Stimulated activated CD8-positive, alpha-beta memory T cell treated with anti-CD3 and anti-CD28 coated beads, Interleukin-12 subunit alpha, Interleukin-12 subunit beta, amount 100 ng/mL, for 4 hours (primary cell): ENCODE measurements at places on chromosomes 16 and 17.

GRCh38 chr17:69552986-69553667 is 138.6 kb downstream of the MAP2K6 start:
- DNase-seq: no peak

- no peak for DNase-seq
Observed at GRCh38 chr17:10186771-10187410, 11.5 kb downstream of the GAS7 start.

DNA sequence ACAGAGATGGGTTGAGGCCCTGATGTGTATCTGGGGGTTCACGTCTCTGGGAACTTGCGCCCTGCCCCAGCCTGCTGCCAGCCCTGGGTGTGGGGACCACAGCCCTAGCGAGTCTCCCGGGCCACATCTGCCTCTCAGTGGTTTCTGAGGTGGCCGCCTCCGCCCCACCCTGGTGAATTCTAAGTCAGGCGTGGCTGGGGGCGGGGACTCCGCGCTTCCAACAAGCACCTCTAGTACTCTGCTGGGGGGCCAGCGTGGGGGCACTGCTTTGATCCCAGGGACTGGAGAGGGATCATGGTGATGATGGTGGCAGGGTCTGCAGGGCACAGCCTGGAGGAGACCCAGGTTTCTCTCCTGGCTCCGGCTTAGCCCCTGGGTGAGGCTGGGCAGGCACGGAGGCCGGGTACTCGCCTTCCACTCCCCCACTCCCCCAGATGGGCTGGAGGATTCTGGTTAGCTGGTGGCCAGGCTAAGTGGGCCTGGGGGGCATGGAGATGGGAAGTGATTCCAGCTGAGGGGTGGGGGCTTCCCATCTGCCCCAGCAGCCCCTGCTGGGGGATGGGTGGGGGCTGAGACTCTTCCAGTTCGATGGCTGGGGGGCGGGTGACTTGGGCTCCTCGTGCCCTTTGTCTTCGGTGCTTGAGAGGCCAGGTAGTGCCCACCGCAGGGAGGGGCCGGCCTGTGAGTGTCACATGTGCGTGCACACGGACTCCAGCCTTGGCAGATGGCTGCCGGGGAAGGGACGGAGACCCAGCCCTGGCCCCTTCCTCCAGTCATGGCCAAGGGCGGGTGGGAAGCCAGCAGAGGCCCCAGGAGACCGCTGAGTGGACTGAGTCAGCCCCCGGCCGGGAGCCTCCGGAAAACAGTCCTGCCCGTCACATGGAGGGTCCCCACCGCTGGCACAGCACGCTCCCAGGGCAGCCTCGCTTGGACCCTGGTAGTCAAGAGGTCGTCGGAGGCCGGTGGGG is 3.9 kb downstream of the GLIS2 start:
- peak; percentile 54 for DNase-seq

DNA sequence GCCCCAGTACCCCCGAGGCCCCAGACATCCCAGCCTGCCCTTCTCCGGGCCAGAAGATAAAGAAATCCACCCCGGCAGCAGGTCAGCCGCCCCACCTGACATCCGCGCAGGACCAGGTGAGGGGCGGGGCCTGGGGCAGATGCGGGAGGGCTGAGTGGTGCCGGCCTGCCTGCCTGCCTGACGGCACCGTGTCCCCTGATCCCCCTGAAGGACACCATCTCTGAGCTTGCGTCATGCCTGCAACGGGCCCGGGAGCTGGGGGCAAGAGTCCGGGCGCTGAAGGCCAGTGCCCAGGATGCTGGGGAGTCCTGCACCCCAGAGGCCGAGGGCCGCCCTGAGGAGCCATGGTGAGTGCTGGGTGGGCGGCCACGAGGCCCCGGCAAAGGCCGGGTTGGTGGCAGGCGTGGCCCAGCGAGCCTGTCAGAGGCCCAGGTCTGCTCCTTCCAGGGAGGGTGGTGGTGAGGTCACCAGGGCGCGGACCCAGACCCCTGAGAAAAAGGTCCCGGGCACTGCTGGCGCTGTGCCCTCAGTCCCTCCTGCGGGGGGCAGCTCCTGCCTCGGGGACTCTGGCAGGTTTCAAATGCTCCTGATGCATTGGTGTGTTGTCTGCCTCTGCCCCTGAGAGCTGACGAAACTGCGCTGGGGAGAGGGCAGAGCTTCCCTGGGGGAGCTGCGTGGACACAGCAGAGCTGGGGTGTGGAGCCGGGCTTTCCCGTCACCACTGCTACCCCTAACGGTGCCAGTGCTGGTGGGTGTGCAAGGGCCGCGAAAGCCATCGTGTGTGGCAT is 1.2 kb downstream of the CDT1 start:
- no peak for DNase-seq

GRCh38 chr17:58236394-58236793 is 2.0 kb upstream of the LPO start:
- no peak for DNase-seq

- DNase-seq: no peak
Observed at GRCh38 chr17:55743103-55743679, 7.7 kb upstream of the PCTP start.

- DNase-seq: no peak
Observed at GRCh38 chr17:21291357-21291756, 6.8 kb downstream of the MAP2K3 start.

DNA sequence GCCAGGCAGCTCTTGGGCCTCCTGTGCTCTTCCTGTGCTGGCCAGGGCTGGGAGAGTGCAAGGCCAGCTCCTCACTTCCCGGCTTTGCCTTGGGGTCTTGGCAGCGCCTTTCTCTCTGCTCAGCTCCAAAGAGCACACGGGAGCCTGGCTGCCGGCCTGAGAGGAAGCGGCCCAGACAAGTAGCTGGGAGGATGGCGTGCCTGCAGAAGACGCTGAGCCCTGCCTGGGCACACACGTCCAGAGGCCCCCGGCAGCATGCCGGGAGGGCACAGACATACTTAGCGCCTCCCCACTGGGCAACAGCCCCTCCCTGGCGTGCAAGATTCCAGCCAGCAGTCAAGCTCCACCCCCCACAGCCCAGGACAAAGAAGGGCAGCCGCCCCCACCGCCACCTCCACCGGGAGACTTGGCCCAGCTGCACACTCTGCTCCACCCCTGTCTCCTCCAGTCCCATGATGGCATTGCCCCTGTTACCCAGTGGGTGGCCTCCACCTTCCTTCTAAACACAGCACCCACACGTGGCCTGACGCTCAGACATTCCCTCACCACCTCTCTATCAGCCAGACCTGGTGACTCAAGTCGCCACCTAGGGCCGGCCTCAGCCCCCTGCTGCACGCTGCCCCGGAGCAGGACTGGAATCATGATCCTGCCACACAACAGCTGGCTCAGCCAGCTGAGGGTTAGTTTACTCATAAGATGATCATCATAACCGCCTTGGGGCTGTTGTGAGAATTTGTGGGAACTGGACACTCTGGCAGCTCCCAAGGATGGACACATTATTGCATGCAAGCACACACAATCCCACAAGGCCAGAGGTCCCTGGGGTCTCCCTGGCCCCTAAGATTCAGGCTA is 12.4 kb downstream of the SGCA start:
- DNase-seq: no peak

- DNase-seq: no peak
Observed at GRCh38 chr16:29804455-29805231, 1.7 kb upstream of the MAZ start.

DNA sequence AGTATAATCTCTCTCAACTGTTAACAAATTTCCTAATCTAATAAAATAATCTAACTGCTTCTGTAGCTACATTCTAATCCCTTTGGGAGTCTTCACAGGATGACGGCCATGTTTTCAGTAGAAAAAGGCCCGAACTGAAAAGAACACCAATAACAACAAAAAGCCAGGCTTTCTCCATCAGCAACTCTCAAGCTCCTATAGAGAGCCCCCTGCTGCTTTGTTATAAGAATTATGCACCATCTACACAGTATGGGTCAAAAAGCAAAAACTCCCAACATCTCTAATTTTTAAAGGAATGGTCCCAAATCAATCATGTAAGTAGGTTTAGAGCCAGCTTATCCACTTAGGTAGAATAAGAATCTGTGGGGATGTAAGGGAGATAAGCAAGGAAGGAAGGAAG is 163.6 kb upstream of the C17orf78 start:
- no peak for DNase-seq

GRCh38 chr16:69917739-69918138 is 33.4 kb upstream of the CLEC18A start:
- no peak for DNase-seq

- DNase-seq: no peak
Observed at GRCh38 chr17:12438813-12439586, 226.7 kb upstream of the MYOCD start.

DNA sequence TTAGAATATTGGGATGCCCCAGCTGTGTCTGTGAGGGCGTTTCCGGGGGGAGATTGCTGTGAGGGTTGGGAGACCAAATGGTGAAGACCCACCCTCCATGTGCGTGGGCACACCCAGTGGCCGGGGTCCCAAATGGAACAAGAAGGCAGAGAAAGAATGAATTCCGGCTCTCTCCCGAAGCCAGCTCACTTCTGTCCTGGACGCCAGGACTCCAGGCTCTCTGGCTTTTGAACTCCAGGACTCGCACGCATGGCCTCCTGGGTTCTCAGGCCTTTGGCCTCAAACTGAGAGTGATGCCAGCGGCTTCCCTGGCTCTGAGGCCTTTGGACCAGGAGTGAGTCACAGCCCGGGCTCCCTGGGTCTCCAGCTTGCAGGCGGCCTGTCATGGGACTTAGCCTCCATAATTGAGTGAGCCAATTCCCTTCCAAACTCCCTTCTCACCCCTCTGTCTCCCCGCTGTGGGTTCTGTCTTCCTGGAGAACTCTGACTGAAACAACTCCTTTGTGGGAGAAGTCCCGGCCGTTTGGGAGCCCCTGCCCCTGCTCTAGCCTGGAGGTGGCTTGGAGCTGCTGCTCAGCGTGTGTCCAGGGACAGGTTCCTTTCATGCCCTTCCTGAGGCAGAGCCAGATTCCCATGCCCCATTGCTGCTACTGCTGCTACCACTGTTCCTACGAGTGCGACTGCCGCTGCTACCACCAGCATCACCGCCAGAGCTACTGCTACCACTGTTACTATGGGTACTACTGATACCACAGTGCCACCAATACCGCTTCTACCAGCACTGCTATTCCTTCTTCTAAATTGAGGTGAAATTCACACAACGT is 49.8 kb upstream of the CBX4 start:
- DNase-seq: no peak

DNA sequence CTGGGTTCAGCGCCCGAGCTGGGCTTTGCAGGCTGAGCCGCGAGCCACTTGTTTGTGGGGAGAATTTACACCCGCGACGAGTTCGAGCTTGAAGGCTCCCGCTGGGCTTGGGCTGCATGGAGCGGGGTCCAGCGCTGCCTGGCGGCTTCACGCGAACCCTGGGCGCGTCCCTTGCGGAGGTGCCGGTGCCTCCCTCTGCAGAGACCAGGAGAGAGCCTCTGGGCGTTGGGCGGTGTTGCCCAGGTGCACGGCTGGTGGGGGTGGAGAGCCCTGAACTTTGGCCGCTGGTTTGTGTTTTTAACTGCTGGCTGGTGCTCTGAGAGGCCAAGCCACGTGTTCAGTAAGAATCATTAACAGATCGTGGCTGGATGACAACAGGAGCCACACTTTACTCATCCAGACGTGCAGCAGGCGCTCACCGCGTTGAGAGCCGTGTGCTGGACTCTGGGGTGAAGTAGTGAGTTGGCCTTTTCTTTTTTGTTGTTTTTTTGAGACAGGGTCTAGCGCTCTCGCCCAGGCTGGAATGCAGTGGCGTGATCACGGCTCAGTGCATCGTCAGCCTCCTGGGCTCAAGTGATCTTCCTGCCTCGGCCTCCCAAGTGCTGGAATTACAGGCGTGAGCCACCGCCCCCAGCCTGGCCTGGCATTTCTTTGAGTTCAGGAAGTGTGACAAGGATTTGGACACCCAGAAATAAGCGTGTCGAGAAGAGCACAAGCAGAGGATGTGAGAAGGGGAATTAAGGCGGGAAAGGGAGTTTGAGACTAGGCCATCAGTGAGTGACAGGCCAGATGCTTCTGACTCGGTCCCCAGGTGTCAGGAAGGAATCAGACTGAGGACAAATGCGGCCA is 827 bp downstream of the CDK10 start:
- DNase-seq: no peak

DNA sequence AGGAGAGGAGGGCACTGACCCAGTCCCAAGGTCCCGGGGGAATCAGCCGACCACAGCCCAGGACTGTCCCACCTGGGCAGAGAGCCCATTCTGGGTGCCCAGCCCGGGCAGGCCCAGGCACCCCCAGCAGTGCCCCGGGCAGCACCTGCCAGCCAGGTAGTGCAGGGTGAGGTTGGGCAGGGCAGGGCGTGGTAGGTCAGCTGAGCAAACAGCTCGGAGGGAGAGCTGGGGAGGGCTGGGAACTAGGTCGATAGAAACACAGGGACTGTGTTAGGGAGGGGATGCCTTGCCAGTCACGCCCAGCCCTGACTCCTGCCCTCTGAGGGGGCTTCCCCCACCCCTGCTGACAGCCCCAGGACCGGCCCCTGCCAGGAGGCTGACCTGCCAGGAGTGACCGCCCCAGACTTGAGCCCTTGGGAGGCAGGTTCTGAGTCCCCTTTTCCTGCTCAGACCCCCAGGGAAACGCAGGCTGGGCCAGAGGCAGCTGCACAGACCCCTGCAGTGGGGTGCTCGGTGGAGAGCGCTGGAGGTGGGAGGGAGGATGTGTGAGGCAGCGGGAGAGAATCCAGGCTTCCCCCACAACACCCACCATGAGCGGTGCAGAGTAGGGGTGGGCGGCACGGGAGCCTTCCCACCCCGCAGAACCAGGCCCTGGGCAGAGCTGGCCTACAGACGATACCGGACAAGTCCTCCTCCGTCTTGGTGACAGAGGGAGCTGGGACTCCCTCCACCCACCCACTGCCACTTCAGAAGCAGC is 4.7 kb downstream of the HS3ST6 start:
- DNase-seq: no peak

GRCh38 chr16:65116818-65117430 is 4.9 kb downstream of the CDH11 start:
- no peak for DNase-seq

DNA sequence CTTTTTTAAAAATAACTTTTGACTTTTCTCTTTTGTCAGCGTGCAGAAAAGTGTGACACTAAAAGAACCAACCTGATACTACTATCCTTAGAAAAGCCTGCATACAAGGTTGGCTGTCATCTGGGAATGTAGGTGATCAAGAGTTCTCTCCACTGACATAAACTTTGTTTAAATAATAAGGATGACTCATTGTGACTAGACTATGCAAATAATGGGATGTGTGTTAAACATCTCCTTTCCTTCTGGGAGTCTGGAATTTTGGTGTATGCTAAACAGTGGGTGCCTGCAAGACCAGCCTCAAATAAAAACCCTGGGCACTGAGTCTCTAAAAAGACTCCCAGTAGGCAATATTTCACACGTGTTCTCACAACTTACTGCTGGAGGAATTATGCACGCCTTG is 373.4 kb downstream of the CNTNAP4 start:
- no peak for DNase-seq

DNA sequence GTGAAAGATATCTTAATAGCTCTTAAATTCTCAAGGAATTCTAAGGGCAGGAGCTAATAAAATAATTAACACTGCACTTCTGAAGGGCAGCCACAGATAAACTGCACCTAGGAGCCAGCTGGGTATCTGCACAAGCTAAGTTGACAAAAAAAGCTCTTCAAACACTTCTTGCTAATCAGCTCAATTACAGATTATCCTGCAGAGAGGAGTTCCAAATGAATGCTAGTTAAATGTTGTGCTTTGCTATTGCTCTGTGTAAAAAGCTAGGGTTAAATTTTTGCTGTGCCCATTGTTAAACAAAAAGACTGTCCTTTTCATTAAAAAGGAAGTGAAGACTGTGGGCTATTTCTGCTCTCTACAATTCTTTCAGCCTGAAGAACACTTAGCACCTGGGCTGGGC is 158.5 kb upstream of the SHISA6 start:
- no peak for DNase-seq

GRCh38 chr17:55722016-55722736 is 488 bp downstream of the TMEM100 start:
- DNase-seq: no peak
